AG10803 (cell line): ENCODE measurements at places on chromosomes 1 and 21.

GRCh38 chr21:45863267-45863666, 118.3 kb upstream of the COL6A1 start:
- no peak for DNase-seq

DNA sequence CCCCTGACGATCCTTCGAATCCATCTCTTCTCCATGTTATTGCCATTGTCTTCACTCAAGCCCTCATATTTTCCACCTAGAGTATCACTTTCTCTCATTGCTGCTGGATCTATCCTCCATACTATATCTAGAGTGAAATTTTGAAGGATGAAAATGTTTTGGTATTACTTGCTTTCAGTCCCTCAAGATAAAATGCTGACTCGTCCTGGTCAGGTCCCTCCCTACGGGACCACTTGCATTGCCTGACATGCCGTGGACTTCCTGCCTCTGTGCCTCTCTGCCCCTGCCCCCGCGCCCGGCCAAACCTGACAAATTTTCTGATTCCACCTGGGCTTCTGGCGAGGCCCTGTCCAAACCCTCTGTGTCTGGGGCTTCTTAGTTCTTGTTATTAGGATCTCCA, 23.6 kb downstream of the SPATA46 start:
- no peak for DNase-seq

DNA sequence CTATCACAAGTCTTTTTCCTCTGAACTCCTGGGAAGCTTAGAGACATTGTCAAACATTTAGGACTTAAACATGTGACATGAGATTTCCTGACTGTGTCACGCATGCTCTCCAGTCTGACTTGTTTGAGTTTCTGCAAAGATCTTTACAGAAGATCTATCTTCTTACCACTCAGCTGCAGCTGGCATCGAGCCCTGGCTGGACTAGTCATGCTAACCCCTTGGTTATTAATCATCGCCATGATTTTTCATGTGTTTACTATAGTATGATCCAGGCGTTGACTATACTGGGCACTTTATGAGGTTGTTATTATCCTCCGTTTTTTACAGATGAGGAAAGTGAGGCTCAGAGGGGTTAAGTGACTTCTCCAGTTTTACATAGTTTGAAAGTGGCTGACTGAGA, 18.1 kb upstream of the IRF2BP2 start:
- DNase-seq, result peak; percentile 61

DNA sequence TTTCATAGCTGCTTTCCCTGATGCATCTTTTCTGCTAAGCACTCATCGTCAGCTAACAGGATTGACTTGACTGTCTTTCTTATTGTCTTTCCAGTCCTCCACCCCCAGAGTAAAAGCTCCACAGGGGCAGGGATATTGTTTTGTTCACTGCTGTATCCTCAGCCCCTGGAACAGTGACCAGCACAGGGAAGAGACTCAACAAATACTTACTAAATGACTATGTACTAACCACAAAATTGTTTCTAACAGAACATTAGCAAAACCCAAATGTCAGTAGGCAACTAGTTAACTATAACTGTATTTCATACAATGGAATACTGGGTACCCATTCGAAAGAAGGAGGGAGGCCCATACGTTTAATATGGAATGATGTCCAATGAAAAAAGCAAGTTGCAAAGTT, 53.0 kb downstream of the BCAR3 start:
- peak; percentile 53 for DNase-seq

- peak; percentile 23 for DNase-seq
Measured at GRCh38 chr21:27954543-27955165, 987.8 kb upstream of the ADAMTS5 start.

DNA sequence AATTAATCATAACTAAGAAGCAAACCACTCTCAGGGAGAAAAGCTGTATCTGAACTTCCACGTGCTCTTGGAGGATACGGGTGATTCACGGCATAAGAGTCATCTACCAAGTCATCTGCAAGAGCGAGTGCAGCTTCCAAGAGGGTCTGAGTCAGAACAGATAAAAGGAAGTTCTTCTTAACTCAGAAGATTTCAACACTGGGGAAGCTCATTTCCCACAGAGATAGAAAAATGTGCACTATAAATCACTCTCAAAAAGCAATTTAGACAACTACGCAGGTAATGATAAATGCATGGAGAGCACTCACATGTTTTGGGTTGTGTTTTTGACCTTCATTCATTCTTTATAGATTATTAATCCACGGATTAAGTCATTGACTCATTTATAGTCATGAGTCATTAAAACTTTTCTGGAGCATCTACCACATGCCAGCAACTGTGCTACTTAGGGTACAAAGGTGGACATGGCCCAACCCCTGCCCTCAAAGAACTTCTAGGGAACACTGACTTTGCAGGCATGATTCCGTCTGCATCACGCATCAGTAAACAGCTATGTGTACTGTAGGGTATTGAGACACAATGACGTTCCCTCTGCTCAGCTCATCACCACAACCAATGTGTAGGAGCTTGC, 20.8 kb downstream of the KCNJ15 start:
- DNase-seq, result peak; percentile 99

- peak; percentile 59 for DNase-seq
Measured at GRCh38 chr1:94265906-94266305, 28.5 kb upstream of the ARHGAP29 start.

- no peak for DNase-seq
Measured at GRCh38 chr1:218556016-218556415, 210.9 kb downstream of the TGFB2 start.

DNA sequence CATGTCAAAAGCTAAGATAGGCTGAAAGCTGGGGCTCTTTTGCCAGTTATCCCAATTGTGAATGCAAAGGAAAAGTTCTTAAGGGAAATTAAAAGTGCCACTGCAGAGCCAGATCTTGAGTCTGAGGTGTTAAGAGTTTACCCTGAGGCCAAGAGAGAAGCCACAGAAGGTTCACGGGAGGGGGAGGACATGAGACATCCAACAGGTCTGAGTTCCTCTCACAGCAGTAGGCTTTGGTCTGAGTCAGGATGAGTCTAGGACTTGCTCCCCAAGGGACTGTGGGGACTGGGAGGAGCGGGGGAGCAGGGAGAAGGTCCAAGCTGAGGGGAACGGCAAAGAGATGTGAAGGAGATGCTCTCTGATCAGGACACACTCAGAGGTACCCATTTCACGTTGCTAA, 411.2 kb upstream of the CAMK1G start:
- DNase-seq, result no peak

GRCh38 chr1:90925928-90926869, 95.6 kb downstream of the ZNF644 start:
- DNase-seq, result peak; percentile 41

- DNase-seq, result peak; percentile 47
Measured at GRCh38 chr21:31580866-31581276, 78.6 kb upstream of the SOD1 start.

GRCh38 chr1:243926803-243927245, 76.8 kb upstream of the AKT3 start:
- peak; percentile 93 for DNase-seq

- DNase-seq, result peak; percentile 61
Measured at GRCh38 chr1:116574581-116575291, 3.9 kb upstream of the CD58 start.

- DNase-seq, result no peak
Measured at GRCh38 chr1:176765608-176766007, 302.6 kb downstream of the PAPPA2 start.

- no peak for DNase-seq
Measured at GRCh38 chr1:106584676-106585075, 471.8 kb upstream of the PRMT6 start.
